Central memory CD4-positive, alpha-beta T cell (primary cell): ENCODE measurements at places on chromosomes 5 and 9.

DNA sequence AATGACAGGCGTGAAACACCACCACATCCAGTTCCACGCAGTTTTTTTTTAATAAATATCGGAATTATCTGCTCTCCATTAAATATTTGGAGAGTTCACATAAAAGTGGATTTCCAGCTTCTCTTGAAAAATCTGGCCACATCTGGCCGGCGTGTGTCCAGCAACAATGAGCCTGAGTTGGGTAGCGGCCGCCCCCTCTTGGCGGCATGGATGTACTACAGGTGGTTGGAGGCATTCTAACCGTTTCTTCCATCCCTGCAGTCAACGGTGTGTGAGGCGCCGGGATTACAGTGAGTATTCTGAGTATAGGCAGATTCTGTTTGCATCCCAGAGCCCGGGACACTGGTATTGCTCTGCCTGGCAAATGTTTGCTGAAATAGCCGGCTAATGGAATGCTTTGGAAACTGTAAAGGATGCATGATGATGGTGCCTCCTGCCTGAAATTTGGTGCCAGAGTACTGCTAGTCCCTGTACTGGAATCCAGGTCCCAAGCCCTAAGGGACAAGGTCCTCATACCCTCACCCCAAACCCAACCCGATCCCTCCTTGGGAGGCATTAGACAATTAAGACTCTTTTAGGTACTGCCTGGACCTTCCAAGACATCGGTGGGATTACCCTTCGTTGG, 13.6 kb upstream of the GM2A start:
- DNase-seq = peak; percentile 27

GRCh38 chr5:4424895-4425294, 715.2 kb upstream of the ADAMTS16 start:
- no peak for DNase-seq

DNA sequence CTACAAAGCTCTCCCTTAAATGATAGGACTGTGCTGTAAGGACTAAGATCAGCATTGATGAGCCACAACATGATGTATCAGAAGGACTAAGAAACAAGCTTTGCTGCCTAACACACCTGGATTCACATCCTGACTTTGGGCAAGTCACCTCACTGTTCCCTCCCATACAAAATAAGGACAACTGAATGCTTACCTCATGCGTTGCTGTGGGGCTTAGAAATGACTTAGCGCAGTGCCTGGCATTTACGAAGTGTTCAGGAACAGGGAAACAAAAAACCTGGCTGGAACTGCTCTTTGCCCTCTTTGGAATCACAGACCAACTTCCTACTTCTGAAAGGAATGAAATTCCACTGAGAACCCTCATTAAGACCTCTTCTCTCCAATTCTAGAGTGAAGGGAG, 113.7 kb downstream of the BAAT start:
- DNase-seq = no peak

GRCh38 chr9:27569406-27569805, 3.9 kb downstream of the C9orf72 start:
- DNase-seq = no peak

DNA sequence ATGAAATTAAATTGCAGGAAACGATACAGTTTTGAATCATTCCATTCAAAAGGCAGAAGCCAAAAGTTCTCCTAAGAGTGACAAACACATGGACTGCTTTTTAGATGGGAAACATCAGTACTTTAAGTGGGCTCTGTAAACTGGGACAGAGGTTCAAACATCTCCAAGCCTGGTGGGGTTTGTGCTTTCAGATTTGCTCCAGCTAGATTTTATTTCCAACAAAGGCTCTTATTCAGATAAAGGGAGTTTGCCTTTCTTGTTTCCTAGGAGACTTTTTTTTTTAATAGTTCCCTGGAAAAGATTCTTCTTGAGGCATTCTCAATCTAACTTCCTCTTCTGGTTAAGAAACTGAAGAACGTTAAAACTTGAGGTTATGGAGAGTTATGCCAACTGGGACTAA, 277.6 kb downstream of the TMEM38B start:
- no peak for DNase-seq

DNA sequence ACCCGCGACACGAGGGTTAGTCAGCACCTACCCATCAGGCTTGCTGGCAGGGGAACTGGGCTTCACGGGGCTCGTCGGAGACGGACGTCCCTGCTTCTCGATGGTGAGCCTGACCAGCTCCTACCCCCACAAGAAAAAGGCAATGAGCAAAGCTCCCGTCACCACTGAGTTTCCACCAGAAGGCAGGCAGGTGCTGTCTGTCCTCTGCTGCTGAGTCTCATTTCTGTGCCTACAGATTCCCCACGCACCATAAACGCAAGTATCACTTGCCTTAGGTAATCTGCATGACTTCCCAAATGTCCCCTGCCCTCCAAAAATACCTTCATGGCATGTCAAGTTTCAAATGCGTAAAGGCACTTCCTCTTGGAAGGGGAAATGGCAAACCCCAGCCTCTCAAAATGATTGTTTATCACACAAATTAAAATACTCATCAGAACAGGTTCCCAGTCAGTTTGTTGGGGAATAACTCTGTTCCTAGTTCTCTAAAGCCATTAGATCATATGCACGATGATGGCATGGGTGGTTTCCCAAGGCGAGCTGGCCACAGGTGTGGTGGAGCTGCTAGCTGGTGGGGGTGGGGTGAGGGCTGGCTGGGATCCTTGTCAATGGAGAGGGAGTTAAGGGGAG, 85.0 kb downstream of the PRRT1B start:
- peak; percentile 15 for DNase-seq

- no peak for DNase-seq
Measured at GRCh38 chr5:626850-627249, 14.7 kb downstream of the CEP72 start.

- DNase-seq = no peak
Measured at GRCh38 chr5:7540736-7541485, 145.0 kb downstream of the ADCY2 start.

GRCh38 chr5:18095061-18095460, 460.8 kb downstream of the TAF11L14 start:
- DNase-seq = no peak

DNA sequence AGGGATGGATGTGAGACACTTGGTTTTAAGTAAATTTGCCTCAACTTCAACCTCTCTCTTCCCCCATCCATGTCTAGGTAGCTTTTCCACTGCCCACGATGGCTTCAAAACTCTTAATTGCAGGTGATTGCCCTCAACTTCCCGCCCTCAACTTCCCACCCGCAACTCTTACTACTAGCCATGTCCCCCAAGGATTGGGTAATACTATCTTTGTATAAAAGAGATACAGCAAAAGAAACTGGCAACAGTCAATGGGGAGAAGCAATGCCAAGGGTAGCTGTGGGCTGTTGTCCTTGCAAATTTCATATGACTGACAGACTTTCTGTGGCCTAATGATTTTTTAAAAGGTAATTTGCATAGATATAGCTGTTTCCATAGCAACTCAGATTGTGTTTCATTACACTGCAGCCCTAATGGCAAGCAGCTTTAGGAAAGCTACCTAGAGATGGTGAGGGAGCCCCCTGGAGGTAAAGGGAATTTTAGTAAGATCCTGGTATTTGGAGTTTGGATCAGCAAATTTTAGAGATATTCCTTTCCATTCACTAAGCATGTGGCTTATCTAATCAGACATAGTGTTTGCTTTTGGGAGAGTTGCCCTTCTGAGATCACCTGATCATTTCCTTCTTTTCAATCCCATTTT, 421.5 kb upstream of the DAP start:
- DNase-seq = no peak

GRCh38 chr5:126385524-126386502, 37.4 kb upstream of the GRAMD2B start:
- no peak for DNase-seq

- no peak for DNase-seq
Measured at GRCh38 chr9:118455788-118456187, 751.6 kb downstream of the TLR4 start.

- no peak for DNase-seq
Measured at GRCh38 chr5:39905356-39905755, 480.6 kb upstream of the DAB2 start.

- no peak for DNase-seq
Measured at GRCh38 chr9:16484180-16484579, 386.3 kb downstream of the BNC2 start.

GRCh38 chr5:1335540-1336095, 9.3 kb downstream of the CLPTM1L start:
- DNase-seq = no peak

DNA sequence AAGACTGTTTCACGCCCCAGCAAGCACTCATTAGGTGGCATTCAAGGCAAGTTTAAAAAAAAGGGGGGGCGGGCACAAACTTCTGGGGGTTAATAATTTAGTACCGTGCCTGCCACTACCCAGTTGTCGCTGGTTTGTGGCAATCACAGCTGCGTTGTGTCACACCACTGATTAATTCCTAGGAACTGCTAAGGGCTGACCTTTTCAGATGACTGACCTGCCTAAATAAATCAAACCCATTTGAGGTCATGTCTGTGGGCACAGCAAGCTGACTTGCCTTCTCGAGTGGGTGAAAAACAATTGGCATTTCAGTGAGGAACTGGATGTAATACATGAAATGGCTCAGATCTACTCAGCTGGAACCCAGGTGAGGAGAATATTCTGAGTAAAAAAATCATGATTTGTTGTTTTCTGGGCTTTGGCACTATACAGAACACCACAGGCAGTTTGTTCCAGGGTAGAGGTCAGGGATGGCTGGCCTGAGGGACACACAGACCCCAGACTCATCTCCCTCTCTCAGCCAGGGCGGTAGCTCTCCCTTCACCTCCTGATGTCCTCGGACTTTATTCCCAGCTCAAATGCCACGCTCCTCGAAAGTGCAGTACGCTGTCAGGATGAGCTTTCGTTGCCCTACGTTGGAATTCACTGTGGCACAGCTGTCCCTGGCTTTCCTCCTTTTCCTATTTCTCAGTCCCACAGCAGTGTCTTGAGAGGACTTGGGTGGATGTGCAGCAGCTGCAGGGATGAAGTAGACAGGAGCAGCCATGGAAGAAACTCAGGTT, 15.5 kb upstream of the MGAT1 start:
- no peak for DNase-seq

- no peak for DNase-seq
Measured at GRCh38 chr9:37429441-37430285, 7.2 kb downstream of the GRHPR start.

- DNase-seq = peak; percentile 44
Measured at GRCh38 chr5:83430130-83431010, 41.2 kb upstream of the VCAN start.

GRCh38 chr9:17775656-17776055, 196.8 kb downstream of the SH3GL2 start:
- no peak for DNase-seq

DNA sequence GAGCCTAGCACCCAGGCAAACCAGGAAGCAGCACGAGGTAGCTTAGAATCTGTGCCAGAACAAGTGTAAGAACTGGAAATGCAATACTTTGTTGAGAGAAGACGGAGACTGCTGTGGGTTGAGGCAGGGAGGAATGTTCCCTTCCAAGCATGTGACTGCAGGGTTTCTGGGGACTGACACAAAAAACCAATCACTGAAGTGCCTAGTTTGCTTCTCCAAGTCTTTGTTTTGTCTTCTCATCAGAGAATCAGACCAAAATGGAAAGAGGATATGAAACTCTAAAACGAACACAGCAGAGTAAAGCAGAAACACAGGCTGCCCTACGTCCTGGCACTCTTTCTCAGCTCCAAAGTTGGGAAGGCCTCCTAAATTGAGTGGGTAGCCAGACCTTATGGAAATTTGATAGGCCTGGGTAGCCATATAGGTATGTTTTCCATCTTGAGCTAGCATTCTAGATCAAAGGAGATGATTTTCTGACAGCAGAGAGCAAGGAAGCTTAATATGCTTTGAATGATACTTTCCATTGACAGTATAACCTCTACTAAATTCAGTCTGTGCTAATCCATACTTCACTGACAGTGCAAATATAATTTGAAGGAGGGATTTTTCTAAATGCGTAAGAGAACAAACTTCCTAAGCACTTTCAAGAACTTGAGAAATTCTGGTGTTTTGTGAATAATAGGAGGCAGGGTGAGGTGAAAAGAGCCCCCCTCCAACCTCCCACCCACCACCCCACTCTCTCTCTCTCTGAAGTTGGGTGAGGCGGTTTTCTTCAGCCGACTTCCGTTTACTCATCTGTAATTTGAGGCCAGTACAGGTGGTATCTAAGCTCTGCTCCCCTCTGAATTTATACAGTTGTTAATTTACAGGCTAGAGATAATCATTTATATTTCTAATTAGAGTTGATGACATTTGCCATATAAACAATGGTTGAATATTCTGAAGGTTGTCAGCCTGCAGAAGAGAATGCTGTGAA, 5.5 kb downstream of the ADRB2 start:
- no peak for DNase-seq

DNA sequence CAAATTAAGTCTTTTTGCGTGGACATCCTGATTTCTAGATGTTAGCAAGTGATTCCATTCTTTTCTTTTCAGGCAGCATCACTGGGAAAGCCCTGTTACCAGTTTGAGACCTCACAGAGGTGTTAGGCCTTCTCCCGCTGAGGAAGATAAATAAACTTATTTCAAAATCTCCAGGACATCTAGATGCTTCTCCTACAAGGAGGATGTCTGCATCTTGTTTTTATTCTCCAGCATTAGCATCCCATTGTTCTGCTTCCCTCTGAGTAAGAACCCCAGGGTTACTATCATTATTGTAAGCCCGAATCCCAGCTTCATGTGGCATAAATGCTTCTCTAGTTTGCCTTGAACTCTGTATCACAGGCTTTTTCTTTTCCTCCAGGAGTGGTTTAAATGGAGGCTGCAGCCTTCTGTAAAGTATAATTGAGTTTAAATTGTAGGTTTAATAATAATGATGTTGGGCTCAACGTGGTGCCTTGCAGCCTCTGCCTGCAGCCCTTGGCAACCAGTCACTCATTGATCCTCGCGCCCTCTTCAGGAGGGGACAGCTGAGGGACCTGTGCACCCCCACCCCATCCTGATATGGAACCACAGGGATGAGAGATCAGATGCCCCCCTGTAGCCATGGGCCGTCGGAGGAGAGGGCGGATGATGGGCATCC, 114.9 kb downstream of the PDZD2 start:
- no peak for DNase-seq

DNA sequence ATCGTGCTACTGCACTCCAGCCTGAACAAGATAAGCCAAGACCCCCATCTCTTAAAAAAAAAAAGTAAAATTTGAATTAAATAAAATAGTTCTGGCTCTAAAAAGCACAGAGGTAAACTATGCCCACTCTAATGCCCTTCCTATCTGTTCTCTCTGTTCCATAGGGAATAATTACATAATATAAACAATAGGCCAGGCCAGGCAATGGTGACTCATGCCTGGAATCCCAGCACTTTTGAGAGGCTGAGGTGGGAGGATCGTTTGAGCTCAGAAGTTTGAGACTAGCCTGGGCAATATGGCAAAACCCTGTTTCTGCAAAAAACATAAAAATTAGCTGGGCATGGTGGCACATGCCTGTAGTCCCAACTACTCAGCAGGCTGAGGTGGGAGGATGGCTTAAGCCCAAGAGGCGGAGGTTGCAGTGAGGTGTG, 47.4 kb downstream of the MYO10 start:
- DNase-seq = no peak

GRCh38 chr5:3056866-3057265, 305.4 kb upstream of the IRX2 start:
- no peak for DNase-seq
